ENCODE measurements at places on chromosomes 4 and X.

GRCh38 chr4:150215601-150216000 lies 137.4 kb downstream of the DCLK2 start:
- DNase-seq = no peak

DNA sequence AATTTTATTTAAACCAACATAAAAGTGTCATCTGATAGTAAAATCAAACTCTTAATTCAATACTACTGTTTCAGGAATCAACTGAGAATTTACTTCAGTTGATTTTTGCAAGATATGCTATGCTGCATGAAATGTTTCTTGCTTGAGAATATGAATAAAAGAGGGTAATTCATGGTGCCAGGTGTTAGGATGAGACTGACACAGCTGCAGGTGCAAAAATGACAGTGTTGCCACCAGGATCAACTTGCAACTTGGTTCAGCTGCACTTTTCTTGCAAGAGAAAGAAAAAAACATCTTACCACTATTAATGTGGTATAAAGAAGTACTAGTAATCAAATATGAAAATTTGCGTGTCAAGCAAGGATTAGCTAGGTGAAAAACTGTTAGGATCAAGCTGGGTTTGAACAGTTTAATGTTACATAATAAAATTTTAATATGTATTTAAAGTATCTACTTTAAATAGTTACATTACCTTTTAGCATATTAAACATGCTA lies 49.7 kb downstream of the CHIC2 start:
- DNase-seq = no peak

- no peak for DNase-seq
These were observed 174.4 kb upstream of the ATP6AP2 start for GRCh38 chrX:40406330-40406859.

DNA sequence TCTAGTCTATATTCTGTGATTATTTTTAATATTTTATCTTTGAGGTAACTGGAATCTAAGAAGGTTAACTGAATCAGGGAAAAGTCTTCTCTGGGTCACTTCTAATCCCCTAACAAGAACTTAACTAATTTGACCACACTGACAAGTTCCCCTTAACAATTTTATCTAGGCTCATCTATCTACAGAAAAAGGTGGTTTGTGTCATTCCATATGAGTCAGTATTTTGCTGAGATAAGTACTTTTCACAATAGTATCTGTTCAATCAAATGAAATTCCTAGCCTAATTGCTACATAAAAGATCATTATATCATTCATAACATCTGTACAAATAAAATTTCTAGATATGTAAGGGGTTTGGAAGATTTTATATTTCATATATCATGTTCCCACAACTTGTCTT lies 45.6 kb downstream of the COL25A1 start:
- DNase-seq = no peak

DNA sequence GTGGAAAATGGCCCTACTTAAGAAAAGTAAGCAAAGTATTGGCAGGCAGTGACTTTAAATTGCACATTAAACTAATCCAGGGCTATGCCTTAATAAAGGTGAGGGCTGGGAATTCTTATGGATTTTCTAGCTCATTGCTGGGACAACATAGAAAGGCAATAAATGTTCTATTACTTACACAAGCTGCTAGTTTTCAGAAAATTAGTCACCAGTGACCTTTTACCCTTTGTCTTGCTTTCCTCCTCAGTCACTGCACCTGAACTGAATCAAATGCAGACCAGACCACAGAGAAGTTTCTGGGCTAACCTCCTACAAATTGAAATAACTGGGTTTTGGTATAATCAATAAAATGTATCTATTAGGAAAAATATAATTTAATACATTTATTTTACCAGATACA lies 694.4 kb upstream of the FAM241A start:
- DNase-seq = no peak

DNA sequence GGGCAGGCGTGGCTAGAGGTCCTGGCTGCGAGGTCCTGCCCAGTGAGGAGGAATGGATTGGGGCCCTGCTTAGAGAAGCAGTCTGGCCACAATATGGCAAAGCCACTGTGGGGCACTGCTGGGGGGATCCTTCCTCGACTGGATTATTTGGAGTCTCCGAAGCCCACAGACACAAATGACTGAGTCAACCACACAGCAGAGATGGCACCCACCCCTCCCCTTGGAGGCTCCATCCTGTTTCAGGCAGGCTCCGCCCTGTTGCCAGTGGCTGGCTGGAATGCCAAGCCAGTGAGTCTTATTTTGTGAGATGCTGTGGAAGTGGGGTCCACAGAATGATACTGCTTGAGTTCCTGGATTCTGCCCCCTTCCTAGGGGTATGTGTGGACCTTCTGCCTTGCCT lies 363.9 kb downstream of the PPP1R2C start:
- DNase-seq = no peak

DNA sequence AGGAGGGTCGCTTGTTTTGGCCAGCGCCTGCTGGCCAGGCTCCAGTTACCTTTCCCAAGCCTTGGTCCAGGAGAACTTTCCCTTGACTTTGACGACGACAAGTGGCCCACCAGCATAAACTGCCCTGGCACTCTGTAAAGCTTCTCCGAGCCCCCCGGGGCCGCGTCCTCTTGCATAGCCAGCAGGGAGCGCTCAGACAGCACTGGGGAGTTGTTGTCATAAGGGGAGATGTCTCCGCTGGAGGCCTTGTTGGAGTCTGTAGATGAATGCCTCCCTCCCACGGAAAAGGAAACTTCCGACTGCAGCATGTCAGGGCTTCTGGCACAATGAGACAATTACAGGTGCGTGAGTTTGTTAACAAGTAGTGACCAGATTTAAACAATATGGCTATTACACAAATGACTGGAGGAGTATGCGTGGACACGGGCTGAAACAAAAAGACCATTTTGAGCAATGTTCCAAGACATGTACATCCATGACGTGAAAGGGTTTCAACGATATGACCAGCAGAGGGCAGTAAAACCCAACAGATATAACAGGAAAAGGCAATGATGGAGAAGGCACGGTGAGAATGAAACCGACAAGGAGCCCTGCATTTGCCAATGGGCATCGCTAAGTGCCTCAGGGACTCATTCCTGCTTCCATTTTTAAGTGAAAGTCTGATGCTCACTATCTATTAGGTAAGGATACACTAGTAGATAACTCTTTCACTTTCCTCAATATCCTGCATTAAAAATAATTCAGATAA lies 33.0 kb downstream of the HCCS start:
- peak; percentile 46 for DNase-seq

GRCh38 chrX:106933538-106933961 lies 13.3 kb downstream of the CLDN2 start:
- no peak for DNase-seq

DNA sequence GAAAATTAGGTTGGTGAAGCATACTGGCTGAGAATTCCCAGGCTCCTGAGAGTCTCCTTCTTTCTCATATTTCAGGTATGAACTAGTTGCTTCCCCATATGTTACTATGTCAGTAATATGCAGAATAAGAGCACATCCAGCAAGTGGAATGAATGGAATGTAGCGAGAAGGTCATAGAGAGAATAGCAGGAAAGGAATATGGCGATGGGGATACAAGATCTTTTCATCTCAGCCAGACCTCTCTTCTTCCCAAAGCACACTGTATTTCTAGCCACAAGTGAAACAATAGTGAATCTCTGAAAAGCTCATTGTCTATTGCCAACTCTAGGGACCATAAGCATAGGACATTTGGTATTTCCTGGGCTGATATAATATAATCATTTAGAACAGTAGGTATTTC lies 54.6 kb upstream of the MMAA start:
- DNase-seq = no peak

GRCh38 chrX:41922431-41923151 lies 763 bp downstream of the CASK start:
- no peak for DNase-seq

GRCh38 chr4:48854982-48855381 lies 24.1 kb downstream of the OCIAD1 start:
- DNase-seq = no peak

- DNase-seq = peak; percentile 88
These were observed at the start of gene ZNF275 for GRCh38 chrX:153333821-153334653. Gene ZNF275, plus strand, starts transcription at chrX:153334153. Its CDS starts 2,527 bp downstream, at chrX:153336680.

- DNase-seq = no peak
These were observed 1.6 kb upstream of the APBB2 start for GRCh38 chr4:41215969-41216293.

- no peak for DNase-seq
These were observed 106.5 kb upstream of the STOX2 start for GRCh38 chr4:183798301-183799253.

GRCh38 chrX:153909024-153909979 lies 4.8 kb downstream of the AVPR2 start:
- no peak for DNase-seq

DNA sequence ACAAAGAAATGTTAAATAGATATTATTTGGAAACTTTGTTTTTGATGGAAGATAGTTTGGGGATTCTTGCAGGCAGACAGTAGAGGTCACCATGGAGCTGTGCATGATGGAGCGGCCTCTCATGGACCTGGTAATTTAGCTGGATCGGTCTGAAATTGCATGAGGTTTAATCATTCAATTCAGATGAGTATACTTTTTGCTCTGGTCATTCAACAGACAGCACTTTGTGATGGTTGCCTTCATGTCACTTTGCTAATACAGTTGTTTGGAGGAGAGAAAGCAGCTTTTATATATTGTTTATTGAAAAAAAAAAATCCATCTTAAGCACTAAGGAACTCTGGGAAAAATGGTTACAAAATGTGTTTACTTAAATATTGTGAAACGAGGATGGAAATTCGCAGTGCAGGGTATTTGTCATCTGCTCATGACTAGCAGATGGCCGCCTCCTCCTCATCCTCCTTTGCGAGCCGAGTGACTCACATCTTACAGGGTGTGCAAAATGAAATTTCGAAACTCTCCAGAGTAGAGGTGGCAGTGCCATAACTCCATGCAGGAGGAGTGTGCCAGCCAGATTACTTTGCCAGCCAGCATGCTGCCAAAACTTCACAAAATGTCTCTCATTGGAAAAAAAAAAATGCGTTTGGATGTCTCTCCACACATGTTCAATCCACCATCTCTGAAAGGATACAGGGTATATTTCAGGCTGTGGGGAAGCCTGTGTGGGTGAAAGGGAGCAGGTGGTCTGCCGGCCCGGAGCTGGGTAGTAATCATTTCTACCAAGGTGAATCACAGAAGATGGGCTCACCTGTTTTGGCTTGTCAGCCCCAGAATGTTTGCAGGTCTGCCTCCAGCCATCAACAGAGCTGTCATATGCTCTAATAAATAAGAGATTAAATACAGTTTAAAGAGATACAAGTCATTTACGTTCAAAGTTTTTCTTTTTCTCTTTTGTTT lies 314.9 kb upstream of the DIPK2B start:
- DNase-seq = peak; percentile 52

GRCh38 chr4:16078195-16078760 lies 5.5 kb downstream of the PROM1 start:
- DNase-seq = no peak

DNA sequence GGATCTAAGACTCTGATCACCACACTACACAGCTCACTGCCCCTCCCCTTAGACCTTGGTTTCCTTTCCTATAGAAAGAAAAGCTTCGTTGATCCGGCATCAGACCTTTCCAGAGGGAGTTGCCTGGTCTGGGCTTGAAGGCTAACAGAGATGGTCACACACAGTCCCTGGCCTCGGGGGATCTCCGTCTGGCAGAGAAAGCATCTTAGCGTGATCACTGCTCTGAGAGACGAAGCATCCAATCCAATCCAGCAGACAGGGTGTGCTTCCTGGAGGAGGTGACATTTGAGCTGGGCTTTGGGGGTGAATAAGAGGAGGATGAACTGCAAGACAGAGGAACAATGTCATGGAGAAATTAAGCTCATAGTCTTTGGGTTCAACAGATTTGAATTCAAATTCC lies 49.5 kb downstream of the HTRA3 start:
- peak; percentile 20 for DNase-seq

- no peak for DNase-seq
These were observed 10.4 kb upstream of the USO1 start for GRCh38 chr4:75714011-75714410.

GRCh38 chrX:53290441-53291041 lies 9.2 kb upstream of the IQSEC2 start:
- DNase-seq = no peak

GRCh38 chr4:140641789-140642439 lies 73.2 kb upstream of the UCP1 start:
- no peak for DNase-seq

- DNase-seq = no peak
These were observed 33.8 kb upstream of the FGFBP2 start for GRCh38 chr4:15996773-15997172.

DNA sequence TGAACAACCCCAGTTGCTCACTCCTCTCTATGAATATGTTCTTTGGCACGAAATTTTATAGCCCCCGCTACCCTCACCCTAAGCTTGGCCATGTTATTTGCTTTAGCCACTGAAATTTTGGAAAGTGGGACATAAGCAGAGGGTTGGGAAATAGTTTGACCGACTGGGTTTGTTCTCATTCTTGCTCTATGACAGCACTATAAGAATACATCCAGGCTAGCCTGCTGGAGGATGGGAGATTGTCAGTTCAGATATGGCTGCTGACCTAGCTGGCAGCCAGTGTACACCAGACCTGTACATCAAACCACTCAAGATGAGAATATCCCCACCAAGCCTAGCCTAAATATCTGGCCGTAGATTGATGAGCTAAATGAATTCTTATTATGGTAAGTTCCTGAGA lies 298.1 kb downstream of the PDGFC start:
- no peak for DNase-seq

DNA sequence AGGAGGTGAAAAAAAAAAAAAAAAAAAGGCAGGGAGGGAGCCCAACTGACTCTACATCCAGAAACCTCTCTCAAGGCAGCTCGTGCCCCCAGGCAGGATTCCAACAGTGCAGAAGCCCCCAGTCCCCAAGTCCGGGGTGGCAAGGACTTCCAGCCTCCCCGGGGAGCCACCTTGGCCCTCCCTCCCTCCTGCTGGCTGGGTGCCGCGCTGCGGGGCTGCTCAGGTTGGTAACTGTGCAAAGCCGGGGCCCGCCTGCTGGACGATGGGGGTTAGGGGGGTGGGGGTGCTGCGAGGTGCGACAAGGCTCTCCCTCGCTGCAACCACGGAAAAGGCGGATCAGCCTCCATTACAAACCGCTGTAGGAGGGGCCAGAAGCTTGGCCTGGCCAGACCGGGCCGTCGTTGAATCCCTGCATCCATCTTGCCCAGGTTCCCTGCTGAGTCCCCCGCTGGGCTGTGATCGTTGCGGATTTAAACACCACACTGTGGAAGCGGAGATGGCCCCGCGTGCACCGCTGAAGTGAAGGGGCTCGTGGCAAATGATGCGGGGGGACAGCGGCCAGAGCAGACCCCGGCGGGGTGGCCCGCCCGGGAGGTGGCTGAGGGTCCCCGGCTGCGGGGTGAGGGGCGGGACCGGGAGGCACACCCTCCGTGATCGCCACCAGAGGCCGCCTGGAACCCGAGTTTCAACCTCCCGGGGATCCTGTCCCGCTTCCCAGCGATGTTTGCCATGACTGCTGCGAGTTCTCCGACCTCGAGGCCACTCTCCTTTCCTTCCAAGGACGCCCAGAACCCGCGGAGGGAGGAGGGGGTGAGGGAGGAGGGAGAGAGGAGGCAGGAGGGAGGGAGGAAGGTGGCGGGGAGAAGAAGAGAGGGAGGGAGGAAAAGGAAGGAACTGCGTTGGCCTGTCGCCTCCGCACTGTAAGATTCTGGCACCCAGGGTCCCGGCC lies 58.0 kb upstream of the DDX3X start:
- peak; percentile 67 for DNase-seq
